ENCODE measurements at places on chromosomes 16 and 17. TPM values are rescaled to one million over a fixed set of nuclear protein-coding genes. Genes with fewer than 3 reads are reported as not detected.

DNA sequence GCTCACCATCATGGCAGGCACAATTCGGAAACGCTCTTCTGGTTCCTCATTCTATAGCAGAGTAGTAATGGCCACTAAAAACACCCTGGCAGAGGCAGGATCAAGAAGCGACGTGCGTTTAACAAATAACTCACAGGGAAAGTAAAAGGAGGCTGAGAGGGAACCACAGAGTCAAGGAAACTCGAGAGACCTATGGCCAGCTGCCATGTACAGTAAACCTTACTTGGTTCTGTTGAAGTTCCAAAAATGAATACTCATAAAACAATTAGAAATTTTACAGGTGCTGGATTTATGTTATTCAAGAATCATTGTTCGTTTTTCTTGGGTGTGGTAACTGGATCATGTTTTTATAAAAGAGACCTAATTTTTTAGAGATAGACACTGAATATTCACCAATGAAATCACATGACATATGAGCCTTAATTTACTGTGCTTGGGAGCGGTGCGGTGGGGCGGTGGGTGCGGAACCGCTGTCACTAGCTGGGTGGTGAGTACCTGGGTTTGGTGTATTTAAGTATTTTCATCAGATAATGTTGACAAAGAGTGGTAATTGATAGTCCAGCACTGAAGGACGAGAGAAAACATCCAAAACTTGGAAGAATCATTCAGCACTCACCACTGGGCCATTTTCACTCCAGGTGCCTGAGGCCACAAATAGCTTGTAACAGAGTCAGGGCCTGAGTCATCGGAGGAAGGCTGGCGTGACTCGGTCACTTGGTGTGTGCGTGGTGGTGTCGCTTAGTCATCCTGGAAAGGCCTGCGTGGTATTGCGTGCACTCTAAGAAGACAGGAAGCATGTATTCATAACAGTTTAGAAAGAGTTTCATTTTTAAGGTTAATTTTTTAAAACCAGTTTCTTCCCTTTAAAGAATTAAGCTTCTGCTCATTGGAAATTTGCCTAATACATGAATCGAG, 135.4 kb upstream of the CHMP6 start:
- DNase-seq, result peak; percentile 96

PAGR1 gene
- total RNA-seq, result 63.4 TPM

C1QL1 gene
- total RNA-seq, result 2.5 TPM

GRCh38 chr16:53549970-53550690, 47.1 kb upstream of the AKTIP start:
- peak; percentile 81 for DNase-seq

RRN3 gene
- 47.8 TPM for total RNA-seq

FBXL16 gene
- total RNA-seq, result not detected

GRCh38 chr16:68131813-68132706, 46.9 kb downstream of the NFATC3 start:
- DNase-seq, result no peak

NRN1L gene
- not detected for total RNA-seq

GRCh38 chr17:56885312-56885657, 28.6 kb downstream of the TRIM25 start:
- DNase-seq, result no peak

KRT14 gene
- not detected for total RNA-seq

GRCh38 chr16:53952215-53953208, 248.6 kb downstream of the FTO start:
- DNase-seq, result peak; percentile 41

FOXL1 gene
- total RNA-seq, result 4.1 TPM

DNA sequence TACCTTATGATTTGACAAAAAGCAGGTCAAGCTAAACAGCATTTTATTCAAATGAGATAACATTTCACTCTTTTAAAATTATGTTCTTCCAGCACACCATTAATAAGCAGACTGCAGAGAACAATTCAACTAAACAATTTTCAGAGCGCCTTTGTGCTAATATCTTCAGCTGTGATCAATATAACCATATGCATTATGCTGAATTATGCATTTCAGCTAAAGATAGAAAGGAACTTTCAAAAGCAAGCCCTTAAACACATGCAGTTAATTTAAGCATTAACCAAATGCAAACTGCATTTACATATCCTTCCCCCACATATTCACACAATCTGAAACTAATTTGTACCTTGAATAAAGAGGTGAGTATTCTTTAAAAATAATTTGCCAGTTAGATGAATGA, 41.6 kb downstream of the RPGRIP1L start:
- no peak for DNase-seq

DNA sequence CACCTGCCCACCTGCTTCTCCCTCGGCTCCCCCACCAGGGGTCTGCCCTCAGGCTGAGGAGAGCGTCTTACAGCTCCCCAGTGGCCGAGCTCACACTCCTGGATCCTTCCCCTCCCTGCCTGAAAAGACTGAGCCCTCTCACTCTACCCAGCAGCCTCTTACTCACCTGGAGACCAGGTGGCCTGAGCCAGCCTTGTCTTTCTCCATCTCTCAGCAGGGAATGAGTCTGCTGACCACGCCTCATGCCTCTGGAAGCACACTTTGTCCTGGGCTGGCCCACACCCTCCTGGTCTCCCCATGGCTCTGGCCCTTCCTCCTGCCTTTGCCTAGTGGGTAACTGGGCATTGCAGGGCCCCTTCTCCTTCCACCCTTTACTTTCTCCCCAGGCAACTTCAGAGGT, 177.2 kb downstream of the ENGASE start:
- DNase-seq, result no peak

GRCh38 chr17:10646392-10646990, 10.6 kb downstream of the MYH3 start:
- peak; percentile 58 for DNase-seq

GRCh38 chr17:78108726-78109488, 19.6 kb downstream of the TMC6 start:
- DNase-seq, result no peak

- DNase-seq, result no peak
These were observed at the start of gene CHD3 for GRCh38 chr17:7888184-7888920. TSS of gene CHD3 (plus strand) at chr17:7888789. CDS start at chr17:7889001, 212 bp downstream.
